Fibroblast of the conjunctiva (primary cell): ENCODE measurements at places on chromosomes 11 and 22.

DNA sequence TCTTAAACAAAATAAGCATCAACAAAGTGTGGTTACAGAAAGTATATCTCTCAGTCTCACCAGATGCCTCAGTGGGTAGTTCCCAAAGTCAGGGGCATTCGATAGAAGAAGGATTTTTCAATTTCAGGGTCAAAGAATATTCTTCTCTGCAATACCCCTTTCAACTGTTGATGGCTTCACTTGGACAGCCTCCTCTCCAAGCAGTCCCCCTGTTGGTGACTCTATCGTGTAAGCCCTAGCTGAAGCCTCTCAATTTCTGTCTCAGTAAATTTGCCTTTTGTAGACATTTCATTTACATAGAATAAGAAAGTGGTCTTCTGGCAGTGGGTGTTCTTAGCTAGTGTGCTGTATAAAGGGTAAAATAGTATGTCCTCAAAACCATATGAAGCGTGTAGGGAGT lies 11.3 kb upstream of the CCDC83 start:
- DNase-seq = no peak

DNA sequence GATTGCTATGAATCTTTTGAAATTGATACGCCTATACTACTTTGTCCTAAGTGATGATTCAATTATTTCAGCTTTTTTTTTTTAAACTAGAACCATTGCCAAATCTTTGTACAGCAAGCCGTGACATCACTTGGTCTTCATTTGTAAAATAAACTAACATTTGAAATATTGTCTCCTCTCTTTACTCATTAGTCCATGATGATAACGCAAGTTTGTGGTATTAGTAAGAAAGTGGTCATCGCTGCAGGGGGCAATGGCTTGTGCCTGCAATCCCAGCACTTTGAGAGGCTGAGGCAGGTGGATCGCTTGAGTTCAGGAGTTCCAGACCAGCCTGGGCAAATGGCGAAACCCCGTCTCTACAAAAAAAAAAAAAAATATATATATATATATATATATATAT lies 12.9 kb upstream of the ARHGAP42 start:
- DNase-seq = no peak

GRCh38 chr11:12539572-12539971 lies 134.6 kb upstream of the TEAD1 start:
- DNase-seq = peak; percentile 86

DNA sequence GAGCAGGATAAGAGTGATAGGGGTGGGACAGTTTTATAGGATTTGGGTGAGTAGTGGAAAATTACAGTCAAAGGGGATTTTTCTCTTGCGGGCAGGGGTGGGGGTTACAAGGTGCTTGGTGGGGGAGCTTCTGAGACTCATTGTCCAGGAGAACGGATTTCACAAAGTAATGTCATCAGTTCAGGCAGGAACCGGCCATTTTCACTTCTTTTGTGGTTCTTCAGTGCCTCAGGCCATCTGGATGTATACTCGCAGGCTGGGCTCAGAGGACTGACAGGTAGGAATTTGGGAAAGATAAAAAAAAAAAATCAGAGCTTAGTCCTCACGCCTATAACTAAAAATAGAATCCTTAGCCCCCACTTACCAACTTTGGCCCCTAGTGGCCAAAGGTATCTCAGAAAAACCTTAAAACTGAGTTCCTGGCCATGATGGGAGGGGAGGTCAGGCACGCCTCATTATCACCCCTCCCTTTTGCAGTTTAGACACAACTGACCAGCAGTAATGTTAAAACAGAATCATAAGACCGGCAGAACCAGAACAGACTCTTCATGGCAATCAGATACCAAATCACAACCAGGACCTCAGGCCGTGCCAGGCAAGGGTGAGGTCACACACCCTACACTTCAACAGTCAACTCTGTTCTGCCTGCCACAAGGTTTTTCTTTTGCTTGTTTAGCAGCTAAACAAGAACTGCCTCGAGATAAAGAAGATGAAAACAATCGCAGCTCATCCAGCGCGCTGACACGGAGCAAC lies 8.9 kb upstream of the APOBEC3G start:
- no peak for DNase-seq

- no peak for DNase-seq
Measured at GRCh38 chr11:91350931-91351330, 873.7 kb upstream of the FAT3 start.

GRCh38 chr11:120185706-120186455 lies 25.0 kb upstream of the OAF start:
- DNase-seq = no peak

- no peak for DNase-seq
Measured at GRCh38 chr22:38172832-38173640, 8.6 kb downstream of the PLA2G6 start.
